Activated CD4-positive, alpha-beta T cell treated with anti-CD3 and anti-CD28 coated beads, Interleukin-2, amount 50 U/mL, for 24 hours (primary cell): ENCODE measurements at places on chromosomes 11 and 22.
A peak's percentile ranks its signal among the peaks of the same experiment; 100 is the strongest.

DNA sequence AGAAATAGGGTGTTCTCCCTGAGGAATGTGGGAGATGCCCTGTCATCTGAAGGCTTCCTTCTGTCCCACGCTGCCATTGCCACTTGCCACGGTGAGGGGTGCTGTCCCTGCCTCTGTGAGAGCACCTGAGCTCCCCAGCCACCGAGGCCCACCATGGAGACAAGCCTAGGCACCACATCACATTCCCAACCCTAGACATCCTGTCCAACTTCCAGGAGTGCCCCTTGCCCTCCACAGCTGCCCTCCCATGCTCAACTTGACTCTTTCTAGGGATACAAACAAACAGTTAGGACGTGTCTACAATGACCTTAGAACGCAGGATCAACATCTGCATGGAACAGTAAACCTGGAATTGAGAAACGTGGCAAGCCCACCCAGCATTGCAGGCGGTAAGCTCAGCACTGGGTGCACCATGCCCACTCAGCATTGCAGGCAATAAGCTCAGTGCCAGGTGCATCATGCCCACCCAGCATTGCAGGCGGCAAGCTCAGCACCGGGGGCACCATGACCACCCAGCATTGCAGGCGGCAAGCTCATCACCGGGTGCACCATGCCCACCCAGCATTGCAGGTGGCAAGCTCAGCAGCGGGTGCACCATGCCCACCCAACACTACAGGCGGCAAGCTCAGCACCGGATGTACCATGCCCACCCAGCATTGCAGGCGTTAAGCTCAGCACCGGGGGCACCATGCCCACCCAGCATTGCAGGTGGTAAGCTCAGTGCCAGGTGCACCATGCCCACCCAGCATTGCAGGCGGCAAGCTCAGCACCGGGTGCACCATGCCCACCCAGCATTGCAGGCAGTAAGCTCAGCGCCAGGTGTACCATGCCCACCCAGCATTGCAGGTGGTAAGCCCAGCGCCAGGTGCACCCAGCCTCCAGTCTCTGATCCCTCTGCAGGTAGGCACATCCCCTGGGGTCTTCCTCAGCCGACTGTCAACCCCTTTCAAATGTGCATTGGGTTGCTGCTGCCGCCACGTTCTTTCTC lies 1463.9 kb downstream of the TBC1D22A start:
- no peak for DNase-seq

- no peak for DNase-seq
Observed at GRCh38 chr22:34281738-34282137, 361.5 kb upstream of the LARGE1 start.

GRCh38 chr11:92819830-92820229 lies 149.6 kb upstream of the MTNR1B start:
- no peak for DNase-seq

- no peak for DNase-seq
Observed at GRCh38 chr22:39178206-39179111, 26.0 kb upstream of the CBX7 start.

DNA sequence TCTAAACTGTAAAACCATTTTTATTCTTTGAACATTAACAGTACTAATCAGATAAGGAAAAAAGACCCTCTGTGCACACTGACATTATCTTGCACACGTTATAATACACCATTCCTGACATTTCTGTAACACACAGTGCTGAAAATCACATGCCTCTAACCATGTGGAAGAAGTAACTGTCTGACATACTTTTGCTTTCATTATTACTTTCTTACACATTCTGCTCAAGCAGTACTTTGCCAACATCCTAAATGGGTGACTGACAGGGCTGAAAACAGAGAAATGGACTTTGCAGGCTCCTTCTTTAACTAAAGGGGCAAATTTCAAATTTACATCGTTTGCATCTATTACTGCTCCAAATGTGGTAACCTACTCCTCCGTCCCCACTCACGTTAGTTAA lies 22.8 kb upstream of the TP53AIP1 start:
- DNase-seq: no peak

DNA sequence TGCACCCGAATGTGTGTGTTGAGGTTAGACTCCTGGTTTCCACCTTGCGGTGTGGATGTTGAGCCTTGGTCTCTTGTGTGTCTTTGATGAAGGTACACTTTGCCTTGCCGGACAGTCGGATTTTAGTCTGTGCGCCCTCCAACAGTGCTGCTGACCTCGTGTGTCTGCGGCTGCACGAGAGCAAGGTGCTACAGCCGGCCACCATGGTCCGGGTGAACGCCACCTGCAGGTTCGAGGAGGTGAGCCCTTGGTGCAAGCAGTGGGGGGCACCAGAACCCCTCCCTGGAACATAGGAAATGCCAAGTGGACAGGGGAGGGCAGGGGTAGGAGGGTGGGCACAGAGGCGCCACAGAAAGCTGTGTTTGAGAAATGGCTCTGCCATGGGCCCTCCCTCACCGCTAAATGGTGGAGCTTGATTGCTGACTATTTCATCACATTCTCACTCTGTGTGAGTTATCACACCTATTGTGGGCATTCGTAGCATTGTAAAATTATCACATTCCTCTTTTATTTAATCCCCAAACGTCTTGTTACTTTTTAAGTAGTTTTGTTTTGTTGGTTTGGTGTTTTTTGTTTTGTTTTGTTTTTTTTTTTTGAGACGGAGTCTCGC lies 26.4 kb upstream of the PANX2 start:
- no peak for DNase-seq

DNA sequence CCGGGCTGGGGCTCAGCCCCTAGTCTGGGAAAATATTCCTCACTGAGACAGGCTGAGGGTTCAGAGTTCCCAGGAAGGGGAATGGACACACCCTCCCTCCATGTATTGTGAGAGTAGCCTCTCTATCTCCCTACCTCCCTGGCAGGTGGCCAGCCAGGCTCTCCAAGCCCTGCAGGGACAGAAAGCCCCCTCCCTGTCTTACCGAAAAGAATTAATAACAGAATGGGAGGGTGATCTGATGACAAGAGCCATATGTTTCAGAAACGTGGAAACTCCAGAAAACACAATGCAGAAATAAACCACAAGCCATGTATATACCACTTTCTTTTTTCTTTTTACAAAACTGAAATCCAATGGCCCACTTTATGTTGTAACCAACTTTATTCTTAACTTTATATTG lies 140.0 kb downstream of the CHST1 start:
- DNase-seq: no peak

DNA sequence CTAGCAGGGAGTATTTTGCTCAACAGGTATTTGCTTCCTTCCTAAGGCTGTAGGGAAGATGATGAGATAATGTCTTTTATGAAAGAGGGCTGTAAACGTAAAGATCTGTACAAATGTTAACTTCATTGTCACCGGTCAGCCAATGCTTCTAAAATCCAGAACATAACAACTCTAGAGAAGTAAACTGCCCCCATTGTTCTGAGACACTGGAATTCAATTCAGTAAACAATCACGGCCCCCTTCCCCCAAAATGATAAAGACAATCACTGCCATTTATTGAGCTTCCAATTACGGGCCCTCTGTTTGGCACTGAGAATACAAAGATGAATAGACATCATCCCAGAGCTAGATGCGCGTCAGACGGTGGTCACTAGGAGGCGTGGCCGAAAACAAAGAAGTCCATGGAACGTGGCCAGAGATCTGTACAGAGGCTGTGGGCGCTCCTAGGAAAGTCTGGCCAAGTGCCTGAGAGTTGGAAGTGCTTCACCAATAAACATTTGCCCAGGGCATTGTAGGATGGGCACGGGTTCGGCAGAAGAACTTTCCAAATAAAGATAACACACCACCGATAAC lies 576 bp downstream of the TMEM258 start:
- DNase-seq: no peak

DNA sequence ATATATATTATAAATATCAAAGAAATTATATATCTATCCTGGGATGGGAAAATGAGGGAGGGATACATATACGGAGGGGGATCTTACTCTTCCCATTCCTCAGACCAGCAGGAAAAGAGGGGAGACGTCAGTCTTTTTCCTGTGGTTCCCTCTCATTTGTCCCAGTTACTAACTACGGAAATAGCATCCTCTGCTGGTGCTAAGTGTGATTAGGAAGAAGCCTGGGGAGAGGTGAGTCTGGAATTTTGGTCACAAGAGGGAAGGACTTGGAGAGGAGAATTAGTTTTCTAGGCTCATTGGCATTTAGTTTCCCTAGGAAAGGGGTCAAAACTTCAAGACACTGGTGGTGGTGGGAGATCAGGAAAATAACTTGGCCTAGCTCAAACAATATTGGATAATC lies 11.6 kb downstream of the MED19 start:
- DNase-seq: no peak

DNA sequence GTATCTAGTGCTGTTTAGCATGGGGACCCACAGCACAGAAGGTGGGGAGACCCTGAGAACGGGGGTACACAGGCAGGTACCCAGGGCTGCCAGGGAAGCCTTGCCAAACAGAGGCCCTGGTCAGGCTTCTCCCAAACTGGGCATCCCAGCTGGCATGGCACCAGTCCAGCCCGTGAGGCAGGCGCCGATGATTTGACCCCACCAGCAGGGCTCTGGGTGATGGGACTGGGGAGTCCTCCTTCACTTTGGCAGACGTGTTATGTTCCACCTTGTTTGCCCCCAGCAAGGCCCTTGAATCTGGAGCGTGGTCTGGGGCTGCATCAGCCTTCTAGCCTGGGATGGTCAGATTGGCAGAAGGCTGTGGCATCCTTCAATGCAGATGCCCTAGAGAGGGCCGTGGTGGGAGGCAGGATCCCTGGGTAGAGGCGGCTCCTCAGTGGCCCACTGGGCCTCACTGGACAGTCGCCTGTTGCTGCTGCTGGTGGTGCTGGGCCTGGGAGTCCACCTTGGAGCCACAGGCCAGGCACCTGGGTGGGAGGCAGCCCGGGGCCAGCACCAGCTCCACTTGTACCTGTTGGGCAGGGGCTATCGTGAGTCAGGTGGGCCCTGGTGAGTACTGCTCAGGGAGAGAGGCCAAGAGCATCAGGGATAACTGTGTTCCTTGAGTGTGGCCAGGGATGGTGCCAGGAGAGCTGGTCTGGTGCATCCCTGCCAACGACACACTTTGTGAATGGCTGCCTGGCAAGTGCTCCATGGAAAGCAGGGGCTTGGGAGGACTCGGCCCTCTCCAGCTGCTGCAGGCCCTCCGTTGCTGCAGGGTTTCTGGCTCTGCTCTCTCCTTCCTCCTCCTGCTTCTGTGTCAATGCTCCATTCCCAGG lies 3.3 kb downstream of the ADORA2A start:
- DNase-seq: no peak

- no peak for DNase-seq
Observed at GRCh38 chr11:57461841-57462489, 1.6 kb downstream of the RTN4RL2 start.

DNA sequence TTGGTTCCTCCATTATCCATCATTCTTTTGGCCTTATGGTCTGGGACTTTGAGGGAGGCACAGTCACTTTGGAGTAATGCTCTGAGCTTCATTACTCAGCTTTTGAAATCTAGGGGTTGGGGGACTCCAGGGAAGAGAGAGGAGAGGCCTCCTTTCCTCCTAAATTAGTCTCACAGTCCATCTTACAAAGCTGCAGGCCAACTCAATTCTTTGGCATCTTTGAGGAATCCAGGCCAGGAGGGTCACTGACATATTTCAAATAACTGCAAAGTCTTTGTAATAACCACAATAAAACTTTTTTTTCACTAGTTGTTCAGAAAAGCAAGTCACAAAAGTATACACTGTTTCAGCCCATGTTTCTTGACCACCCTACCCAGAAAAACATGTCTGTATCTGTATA lies 73.3 kb upstream of the FAR1 start:
- no peak for DNase-seq

GRCh38 chr11:4072668-4073285 lies 21.8 kb upstream of the RRM1 start:
- DNase-seq: peak; percentile 63

DNA sequence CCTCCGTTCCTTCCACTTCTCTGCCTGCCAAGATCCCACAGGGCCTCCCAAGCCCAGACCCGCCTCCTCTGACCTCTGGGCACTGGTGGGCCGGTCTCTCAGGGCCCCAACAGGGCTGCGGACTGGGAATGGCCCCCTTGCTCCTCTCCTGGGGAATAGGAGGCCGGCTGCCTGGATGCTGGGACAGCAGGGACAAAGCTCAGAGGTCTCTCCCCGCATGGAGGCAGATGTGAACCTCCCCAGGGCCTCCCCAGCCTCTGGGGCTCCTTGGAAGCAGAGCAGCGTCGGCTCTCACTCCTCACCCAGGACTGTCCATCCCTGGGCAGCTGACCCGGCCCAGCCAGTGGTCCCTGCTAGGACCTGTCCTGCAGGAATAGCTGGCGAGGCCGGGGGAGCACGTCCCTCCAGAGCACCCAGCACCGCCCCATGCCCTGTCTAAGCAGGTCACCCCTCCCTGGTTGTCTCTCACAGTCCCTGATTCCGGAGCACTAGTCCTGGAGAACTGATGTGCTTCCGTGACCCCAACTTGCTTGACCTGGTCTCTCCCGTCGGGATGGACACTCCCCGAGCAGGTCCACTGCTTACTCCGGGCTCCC lies 85.8 kb downstream of the RTL6 start:
- no peak for DNase-seq

GRCh38 chr22:42371099-42371498 lies 61.1 kb downstream of the NFAM1 start:
- DNase-seq: no peak

DNA sequence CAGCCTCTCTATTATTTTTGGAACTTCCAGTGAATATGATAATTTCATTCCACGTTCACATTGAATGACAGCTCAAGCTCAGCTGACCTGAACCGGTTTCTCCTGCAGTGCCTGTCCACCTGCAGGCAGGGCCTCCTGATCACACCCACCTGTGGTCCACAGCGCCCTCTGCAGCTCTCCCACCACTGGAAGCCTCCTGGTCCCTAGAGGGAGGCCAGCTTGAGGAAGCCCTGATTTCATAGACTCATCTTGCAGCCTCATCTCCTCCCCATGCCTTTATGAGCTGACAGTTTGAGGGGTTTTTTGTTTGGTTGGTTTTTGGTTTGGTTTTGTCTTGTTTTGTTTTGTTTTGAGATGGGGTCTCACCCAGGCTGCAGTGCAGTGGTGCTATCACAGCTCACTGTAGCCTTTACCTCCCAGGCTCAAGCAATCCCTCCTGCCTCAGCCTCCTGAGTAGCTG lies 29.9 kb upstream of the MALAT1 start:
- DNase-seq: no peak
